ENCODE measurements at places on chromosomes 6 and 20.
A peak's percentile ranks its signal among the peaks of the same experiment; 100 is the strongest.

- H3K27ac ChIP-seq, result no peak overlapping the region
- no peaks in the 10 kb centered on the region for H3K36me3 ChIP-seq
- no peak for DNase-seq
Observed at GRCh38 chr6:6808915-6809314, 220.4 kb downstream of the LY86 start.

DNA sequence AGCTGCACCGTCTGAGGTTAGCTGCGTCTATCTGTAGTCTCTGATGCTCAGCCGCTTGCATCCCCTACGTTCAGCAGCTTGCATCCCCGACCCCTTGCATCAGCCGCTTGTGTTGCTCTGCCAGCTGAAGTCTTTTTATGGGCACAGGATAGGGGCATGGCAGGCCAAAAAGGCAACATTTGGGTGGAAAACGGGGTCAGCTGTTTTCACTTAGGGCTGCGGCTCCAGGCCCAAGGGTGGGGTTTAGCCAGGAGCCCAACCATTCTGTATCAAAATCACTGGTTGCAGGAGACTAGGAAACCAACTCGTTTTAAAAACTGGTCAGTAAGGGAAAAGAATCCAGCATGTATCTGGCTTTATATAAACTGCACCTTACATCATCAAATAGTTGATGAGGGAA is 49.9 kb downstream of the FAM50B start:
- H3K4me3 ChIP-seq, result no peak overlapping the region
- peaks cover 3% of the 10 kb centered on the region for H3K4me1 ChIP-seq
- H3K27me3 ChIP-seq, result no peaks in the 10 kb centered on the region
- H3K36me3 ChIP-seq, result no peaks in the 10 kb centered on the region
- no peak overlapping the region for H3K27ac ChIP-seq

- H3K4me1 ChIP-seq, result peaks cover 5% of the 10 kb centered on the region
- H3K36me3 ChIP-seq, result peaks cover 24% of the 10 kb centered on the region
- no peaks in the 10 kb centered on the region for H3K27me3 ChIP-seq
- peak overlapping the region; percentile 59 for H3K4me3 ChIP-seq
- no peak for DNase-seq
Observed at GRCh38 chr20:37346236-37346534, 245 bp downstream of the SRC start.

DNA sequence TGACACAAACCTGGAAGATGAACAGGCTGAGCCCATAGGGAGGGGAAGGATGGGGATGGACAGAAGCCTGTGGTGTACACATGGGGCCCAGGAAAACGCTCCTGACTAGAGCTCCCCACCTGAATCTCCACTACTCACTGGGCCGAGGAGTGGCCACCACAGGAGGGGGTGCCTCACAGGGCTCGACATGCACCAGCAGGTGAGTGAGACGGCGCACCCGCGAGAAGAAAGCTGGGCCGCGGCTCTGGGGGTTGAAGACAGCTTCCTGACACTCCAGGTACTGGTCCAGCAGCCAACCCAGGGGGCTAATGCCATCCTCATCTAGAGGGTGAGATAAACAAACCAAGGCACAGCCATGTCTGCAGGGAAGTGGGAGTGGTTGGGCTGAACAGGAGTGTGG is 10.3 kb downstream of the CUL7 start:
- H3K4me3 ChIP-seq, result no peak overlapping the region
- H3K27ac ChIP-seq, result no peak overlapping the region
- H3K27me3 ChIP-seq, result no peaks in the 10 kb centered on the region
- peaks cover 89% of the 10 kb centered on the region for H3K36me3 ChIP-seq

- H3K36me3 ChIP-seq, result no peaks in the 10 kb centered on the region
- DNase-seq, result no peak
- no peak overlapping the region for H3K27ac ChIP-seq
- peaks cover 9% of the 10 kb centered on the region for H3K27me3 ChIP-seq
- H3K4me1 ChIP-seq, result no peaks in the 10 kb centered on the region
Observed at GRCh38 chr20:23285536-23285935, 65.1 kb upstream of the NXT1 start.

DNA sequence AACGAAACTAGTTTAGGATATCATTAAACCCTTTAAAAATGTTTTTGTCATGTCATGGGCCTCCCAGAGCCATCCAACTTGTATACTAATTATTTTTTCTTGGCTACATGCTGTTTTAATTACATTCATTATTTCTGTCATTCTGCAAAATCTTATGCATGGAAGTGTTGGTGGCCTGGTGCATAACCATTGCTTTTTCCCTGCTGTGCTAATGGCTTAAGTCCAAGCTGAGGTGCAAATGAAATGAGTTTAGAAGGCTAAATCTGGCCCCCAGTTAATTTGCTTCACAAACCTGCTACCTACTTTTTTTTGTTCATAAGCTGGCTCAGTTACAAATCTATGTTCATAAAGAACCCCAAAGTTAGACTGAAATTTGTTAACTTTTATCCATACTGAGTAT is 1249.9 kb downstream of the EPHA7 start:
- no peaks in the 10 kb centered on the region for H3K27me3 ChIP-seq
- DNase-seq, result no peak
- no peak overlapping the region for H3K4me3 ChIP-seq
- H3K36me3 ChIP-seq, result no peaks in the 10 kb centered on the region

- no peaks in the 10 kb centered on the region for H3K27me3 ChIP-seq
- no peaks in the 10 kb centered on the region for H3K36me3 ChIP-seq
- no peak overlapping the region for H3K4me3 ChIP-seq
- H3K27ac ChIP-seq, result no peak overlapping the region
Observed at GRCh38 chr6:147159536-147160374, 44.5 kb upstream of the STXBP5 start.

- H3K4me3 ChIP-seq, result no peak overlapping the region
- H3K27ac ChIP-seq, result no peak overlapping the region
- H3K27me3 ChIP-seq, result no peaks in the 10 kb centered on the region
- no peak for DNase-seq
- H3K36me3 ChIP-seq, result no peaks in the 10 kb centered on the region
- H3K4me1 ChIP-seq, result no peaks in the 10 kb centered on the region
Observed at GRCh38 chr6:402901-403658, 11.5 kb downstream of the IRF4 start.

DNA sequence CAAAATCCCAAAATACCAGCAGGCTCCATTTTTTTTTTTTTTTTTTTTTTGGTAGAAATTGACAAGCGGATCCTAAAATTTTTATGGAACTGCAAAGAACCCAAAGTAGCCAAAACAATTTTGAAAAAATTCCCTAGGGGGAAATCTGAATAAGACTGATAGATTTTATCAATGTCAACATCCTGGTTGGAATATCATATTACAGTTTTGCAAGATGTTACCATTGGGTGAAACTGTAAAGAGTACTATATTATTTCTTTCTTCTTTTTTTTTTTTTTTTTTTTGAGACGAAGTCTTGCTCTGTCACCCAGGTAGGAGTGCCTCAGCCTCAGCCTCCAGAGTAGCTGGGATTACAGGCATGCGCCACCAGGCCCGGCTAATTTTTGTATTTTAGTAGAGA is 29.4 kb upstream of the BEND3 start:
- H3K4me1 ChIP-seq, result no peaks in the 10 kb centered on the region
- no peaks in the 10 kb centered on the region for H3K27me3 ChIP-seq
- H3K36me3 ChIP-seq, result no peaks in the 10 kb centered on the region
- no peak for DNase-seq
- H3K27ac ChIP-seq, result no peak overlapping the region
- H3K4me3 ChIP-seq, result no peak overlapping the region
